Activated CD4-positive, alpha-beta T cell treated with anti-CD3 and anti-CD28 coated beads for 24 hours (primary cell): ENCODE measurements at places on chromosomes 3 and 15.

DNA sequence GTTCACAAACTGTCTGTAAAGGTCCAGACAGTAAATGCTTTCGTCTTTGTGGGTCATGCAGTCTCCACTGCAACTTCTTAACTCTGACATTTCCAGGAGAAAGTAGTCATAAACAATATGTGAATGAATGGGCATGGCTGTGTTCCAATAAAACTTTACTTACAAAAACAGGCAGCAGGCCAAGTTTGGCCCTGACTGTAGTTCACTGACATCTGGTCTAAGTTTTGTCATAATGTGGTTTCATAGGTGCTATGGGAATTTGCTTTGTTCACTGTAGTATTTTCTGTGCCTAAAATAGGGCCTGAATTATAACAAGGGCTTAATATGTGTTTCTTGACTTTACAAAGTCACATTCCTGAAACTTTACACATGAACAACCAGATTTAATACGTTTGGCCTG lies 186.0 kb upstream of the KBTBD8 start:
- DNase-seq, result no peak

DNA sequence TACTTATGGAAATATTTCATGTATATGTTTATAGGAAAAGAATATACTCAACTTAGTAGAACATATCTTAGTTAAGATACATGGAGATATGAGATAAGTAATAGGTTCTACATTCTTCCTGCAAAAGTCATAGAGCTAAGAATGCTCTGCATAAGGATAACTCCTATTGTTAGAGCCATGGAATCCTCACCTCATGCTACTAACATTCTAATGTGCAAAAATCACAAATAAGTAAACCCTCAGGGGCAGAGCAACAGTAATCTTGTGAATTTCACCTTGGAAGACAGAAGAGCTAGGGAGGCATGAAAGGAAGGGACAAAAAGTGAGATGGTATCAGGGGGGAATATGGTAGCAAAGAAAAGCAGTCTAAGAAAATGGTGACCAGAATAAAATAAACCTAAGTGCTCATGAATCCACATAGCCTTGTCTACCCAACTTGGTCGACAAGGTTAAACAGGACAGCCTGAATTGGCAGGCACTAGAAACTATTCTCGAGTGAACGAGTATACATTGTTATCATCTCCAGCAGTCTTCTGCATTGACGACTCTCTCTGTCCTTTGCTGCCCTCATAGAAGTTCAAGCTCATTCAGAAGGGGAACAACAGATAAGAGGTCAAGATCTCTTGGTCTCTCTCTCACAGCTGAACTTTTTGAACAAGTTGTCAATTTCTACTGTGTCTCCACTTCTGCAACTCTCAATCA lies 52.8 kb downstream of the XRN1 start:
- no peak for DNase-seq

GRCh38 chr15:52784799-52785671 lies 5.1 kb downstream of the ONECUT1 start:
- DNase-seq, result no peak

- DNase-seq, result no peak
Observed at GRCh38 chr3:172259111-172259541, 189.1 kb downstream of the GHSR start.

GRCh38 chr15:39453620-39454019 lies 127.3 kb upstream of the THBS1 start:
- no peak for DNase-seq

GRCh38 chr3:145882436-145882835 lies 278.5 kb downstream of the PLOD2 start:
- DNase-seq, result no peak

GRCh38 chr3:51357856-51358255 lies 27.2 kb upstream of the MANF start:
- DNase-seq, result no peak

- DNase-seq, result no peak
Observed at GRCh38 chr15:75702436-75702835, 10.2 kb downstream of the CSPG4 start.

GRCh38 chr3:103624271-103624670 lies 1189.5 kb downstream of the ZPLD1 start:
- no peak for DNase-seq

GRCh38 chr3:63937661-63938651 lies 25.8 kb upstream of the SCAANT1 start:
- DNase-seq, result no peak

DNA sequence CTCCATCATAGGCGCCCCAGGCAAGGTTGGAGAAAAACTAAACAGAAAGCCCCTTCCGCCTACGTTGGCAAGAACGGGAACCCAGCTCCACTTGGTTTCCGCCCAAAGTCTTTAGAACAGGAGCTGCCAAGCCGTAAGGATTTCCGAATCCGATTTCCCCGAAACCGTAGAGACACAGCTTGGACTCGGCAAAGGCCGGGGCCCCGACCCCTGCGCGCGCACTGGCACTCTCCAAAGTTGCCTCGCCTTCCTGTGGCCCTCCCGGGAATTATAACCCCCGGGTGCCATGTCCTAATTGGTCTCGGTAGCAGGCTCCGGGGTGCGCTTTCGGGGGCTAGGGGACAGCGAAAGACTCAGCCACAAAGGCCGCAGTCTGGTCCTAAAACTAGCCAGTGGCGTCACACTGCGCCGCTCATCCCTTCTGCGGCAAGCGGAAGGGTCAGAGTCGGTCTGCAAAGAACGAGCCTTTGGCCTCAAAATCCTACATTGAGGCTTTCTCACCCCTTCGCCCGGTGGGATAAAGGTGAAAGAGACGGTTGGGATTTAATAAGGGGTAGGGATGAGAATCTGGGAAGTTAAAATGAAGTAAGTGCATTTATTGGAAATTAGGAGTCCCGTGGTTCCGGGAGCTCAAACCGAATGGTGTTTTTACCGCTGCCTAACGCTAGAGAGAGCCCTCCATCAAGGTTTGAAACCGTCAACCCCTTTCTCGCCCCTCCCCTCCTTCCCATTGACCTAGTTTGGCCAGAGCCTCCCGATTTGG lies 6.8 kb downstream of the BCL6 start:
- DNase-seq, result no peak

GRCh38 chr3:100068826-100069225 lies 45.5 kb downstream of the FILIP1L start:
- peak; percentile 69 for DNase-seq

GRCh38 chr3:102113421-102114041 lies 264.2 kb downstream of the NFKBIZ start:
- DNase-seq, result no peak

GRCh38 chr3:146780251-146780650 lies 175.1 kb upstream of the PLSCR5 start:
- DNase-seq, result no peak

- DNase-seq, result no peak
Observed at GRCh38 chr15:64902863-64903262, 8.8 kb upstream of the ANKDD1A start.

DNA sequence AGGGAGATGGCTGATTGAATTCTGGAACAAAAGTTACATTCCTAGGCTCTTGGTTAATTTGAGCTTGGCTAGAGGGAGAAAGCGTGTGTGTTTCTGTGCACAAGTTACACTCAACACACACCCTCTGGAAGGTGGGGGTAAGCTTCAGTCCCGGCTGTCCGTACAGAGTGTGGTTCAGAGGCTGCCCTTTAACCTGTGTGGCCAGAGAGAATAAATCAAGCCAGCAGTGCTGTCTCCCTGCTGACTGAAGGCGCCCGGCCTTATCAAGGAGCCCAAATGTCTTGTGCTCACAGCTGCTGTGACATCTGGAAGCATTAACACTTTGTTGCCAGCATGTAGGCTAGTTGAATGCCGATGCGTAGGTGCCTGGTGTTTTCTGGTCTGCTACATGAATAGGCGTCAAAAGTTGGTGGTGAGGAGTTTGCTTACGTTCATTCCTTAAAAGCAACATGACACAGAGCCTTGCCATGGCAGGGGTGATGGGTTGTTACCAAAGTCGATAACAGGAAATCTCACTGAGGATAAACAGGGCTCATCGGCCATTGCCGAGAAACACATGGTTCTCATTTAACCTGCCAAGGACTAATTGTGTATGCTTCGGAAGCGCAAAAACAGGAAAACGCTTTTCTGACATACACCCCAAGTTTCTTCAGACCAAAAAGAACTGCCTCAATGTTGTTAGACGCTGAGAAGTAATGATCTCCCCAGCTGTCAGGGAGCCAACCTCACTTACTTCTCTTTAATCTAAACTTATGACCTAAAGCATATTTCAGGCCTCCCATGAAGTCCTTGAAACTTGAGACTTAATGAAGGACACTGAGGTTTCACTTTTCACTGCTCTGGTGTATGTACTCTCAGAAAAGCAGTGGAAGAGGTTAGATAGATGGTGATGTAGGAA lies 95.8 kb upstream of the CTDSPL start:
- DNase-seq, result no peak

DNA sequence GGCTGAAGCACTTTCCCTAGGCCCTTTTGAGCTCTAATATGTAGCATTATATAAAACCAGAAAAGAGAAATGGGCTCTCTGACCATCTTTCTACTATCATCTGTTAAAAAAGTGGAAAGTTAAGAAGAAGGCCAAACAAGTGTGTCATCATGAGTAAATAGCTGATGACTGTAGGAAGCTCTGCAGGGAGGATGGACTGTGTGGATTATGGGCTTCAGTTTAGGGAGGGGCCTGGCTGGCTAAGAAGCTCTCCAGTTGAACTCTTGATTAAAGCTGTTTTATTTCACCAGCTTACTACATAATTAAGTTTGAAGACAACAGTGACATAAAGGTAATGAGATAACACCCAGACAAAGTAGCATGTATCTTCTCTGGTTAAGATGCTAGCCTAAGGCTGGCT lies 30.6 kb downstream of the INTS14 start:
- DNase-seq, result no peak

DNA sequence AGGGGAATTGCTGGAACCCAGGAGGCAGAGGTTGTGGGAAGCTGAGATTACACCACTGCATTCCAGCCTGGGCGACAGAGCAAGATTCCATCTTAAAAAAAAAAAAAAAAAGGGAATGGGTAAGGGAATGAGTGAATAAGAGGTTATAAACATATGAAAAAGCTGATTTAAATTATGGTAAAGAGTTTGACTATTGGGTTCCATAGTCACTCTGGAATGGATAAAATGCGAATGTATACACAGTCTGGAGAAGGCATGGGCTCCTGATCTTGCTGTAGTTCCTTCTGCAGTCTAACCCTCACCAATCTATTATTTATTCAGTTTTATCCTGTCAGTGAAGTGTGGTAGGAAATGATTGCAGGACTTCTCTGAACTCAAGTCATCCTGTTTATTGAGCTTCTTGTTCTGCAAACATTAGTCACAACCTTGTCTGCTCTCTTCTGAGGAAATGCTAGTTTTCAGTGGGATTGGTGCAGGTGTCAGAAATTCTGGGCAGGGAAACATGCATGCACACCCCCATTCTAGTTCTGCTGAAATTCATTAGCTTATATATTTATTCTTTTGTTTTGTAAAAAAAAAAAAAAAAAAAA lies 190.9 kb upstream of the CFAP20DC start:
- no peak for DNase-seq

DNA sequence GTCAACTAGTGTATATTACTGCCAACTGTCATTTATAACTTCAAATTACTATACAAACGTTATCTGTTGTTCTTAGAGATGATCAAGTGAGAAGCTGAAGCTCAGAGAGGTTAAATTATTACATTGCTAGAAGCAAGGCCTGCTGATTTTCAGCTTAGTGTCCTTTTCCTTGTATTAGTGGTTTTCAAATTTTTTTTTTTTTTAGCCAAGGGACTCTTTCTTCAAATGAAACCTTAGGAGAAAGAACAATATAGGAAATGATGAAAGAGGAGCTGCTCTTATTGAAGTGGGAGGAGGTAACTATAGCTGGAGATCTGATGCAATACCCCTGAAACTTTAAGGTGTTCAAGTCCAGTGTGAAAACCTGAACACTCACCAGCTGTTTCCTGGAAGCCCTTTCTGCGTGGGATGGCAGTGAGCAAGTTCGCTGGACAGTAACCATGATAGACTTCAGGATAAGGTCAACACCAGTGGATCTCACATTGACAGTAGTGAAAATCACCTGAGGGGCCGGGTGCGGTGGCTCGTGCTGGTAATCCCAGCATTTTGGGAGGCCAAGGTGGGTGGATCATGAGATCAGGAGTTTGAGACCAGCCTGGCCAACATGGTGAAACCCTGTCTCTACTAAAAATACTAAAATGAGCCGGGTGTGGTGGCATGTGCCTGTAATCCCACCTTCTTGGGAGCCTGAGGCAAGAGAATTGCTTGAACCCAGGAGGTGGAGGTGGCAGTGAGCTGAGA lies 376.2 kb downstream of the EDEM1 start:
- DNase-seq, result no peak

DNA sequence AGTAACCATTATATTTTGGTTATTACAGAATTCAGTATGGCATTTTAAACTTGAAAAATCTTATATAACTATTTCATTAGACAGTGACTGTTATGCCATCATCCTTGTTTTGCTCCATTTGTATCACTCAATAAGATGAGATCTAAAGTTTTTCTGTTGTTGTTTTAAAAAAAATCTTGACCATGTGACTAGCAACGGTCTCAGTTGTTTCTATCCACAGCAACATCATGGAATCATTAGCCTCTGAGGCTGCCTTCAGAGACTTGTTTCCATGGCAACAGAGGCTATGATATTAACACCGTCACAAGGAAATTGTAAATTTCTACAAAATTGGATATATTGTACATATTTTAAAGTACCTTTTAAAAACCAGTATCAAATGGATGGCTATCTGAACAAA lies 129.8 kb downstream of the DLG1 start:
- no peak for DNase-seq

DNA sequence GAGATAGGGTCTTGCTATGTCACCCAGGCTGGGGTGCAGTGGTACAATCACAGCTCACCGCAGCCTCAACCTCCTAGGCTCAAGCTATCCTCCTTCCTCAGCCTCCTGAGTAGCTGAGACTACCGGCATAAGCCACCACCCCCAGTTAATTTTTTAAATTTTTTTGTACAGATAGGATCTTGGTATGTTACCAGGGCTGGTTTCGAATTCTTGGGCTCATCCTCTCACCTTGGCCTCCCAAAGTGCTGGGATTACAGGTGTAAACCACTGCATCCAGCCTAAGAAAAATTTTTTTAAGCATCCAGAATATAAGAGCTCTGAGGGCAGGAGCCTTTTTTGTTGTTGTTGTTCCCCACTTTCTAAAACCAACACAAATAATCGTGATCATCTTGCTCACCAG lies 14.4 kb upstream of the MAP6D1 start:
- DNase-seq, result no peak

DNA sequence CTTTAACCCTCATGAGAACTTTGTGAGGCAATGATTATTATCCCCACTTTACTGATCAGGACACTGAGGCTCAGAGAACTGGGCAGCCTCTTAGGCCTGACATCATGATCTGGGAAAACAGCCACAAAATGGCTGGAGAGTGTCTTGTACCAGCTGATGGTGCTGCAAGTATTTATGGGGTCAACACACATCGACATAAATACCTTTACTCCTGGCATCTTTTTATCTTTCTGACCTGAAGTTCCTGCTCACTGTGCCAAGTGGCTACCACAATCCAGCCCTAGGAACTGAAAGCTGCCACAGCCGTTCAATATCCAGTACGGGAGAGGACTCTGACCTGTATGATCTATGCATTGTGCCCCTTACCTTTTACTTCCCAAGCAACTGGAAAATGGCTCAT lies 29.2 kb upstream of the MUC13 start:
- no peak for DNase-seq
